Endothelial cell of coronary artery (primary cell): ENCODE measurements at places on chromosomes 6 and 20. TPM values are rescaled to one million over a fixed set of nuclear protein-coding genes. Genes with fewer than 3 reads are reported as not detected.

Gene F13A1
- total RNA-seq = not detected in 2 replicates

Gene TP53TG5
- total RNA-seq = not detected in 2 replicates

Gene ADA
- 27.7 and 28.2 TPM in 2 replicates for total RNA-seq

Gene CALHM4
- total RNA-seq = 0.18 and 0.19 TPM in 2 replicates

Gene CTAGE9
- not detected in 2 replicates for total RNA-seq

Gene PCSK2
- not detected in 2 replicates for total RNA-seq

Gene BPI
- not detected in 2 replicates for total RNA-seq

Gene SHLD1
- total RNA-seq = 1.3 and 3.2 TPM in 2 replicates

Gene EFCAB8
- 0.19 and 0.27 TPM in 2 replicates for total RNA-seq

Gene TSHZ2
- total RNA-seq = not detected in 2 replicates

Gene NCOA5
- total RNA-seq = 11.6 and 12.1 TPM in 2 replicates

Gene GNL1
- total RNA-seq = 42.6 and 48.7 TPM in 2 replicates

Gene IGF2R
- total RNA-seq = 56.5 and 105 TPM in 2 replicates

Gene SLC2A10
- 6.7 and 12.6 TPM in 2 replicates for total RNA-seq
